ENCODE measurements at places on chromosomes 5 and 9.
A peak's percentile ranks its signal among the peaks of the same experiment; 100 is the strongest.

DNA sequence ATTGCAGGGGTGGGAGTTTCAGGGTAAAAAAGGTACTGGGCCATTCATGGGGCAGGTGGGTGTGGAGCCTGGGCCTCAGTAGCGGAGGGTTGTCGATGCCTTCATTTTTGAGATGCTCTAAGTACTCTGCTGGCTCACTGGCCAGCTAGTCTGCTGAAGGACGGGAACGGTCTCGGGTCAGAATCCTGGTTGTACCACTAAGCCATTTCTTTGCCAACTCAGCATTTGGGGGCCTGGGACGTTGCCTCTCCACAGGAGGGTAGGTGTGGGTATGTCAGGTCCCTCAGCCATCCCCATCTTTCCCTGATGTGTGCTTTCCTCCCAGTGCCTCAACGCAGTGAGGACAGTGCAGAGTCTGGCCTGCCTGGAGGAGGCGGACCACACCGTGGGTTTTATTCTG, 25.1 kb downstream of the SH3GLB2 start:
- no peak overlapping the region for H3K4me3 ChIP-seq
- H3K36me3 ChIP-seq, result peaks cover 6% of the 10 kb centered on the region
- no peak overlapping the region for H3K27ac ChIP-seq

DNA sequence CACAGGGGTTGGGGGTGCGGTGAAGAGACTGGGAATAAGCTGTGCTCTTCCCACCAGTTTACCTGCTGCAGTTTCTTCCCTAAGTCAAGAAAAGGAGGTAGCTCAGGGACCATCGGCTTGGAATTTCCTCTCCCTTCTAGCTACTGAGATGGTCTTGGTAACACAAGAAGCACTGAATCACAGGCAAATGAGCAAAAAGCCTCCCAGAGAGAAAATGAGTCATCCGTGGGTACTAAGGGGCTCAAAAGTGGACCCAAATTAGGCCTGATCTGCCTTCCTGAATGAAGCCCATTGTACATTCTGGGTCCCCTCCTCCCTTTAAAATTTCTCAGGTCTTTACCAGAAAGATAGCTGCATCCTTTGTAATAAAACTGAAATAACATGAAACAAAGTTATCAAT, 49.9 kb downstream of the PTPN3 start:
- no peak for DNase-seq
- H3K36me3 ChIP-seq, result no peaks in the 10 kb centered on the region
- no peaks in the 10 kb centered on the region for H3K4me1 ChIP-seq
- peak overlapping the region; percentile 31 for H3K27ac ChIP-seq

DNA sequence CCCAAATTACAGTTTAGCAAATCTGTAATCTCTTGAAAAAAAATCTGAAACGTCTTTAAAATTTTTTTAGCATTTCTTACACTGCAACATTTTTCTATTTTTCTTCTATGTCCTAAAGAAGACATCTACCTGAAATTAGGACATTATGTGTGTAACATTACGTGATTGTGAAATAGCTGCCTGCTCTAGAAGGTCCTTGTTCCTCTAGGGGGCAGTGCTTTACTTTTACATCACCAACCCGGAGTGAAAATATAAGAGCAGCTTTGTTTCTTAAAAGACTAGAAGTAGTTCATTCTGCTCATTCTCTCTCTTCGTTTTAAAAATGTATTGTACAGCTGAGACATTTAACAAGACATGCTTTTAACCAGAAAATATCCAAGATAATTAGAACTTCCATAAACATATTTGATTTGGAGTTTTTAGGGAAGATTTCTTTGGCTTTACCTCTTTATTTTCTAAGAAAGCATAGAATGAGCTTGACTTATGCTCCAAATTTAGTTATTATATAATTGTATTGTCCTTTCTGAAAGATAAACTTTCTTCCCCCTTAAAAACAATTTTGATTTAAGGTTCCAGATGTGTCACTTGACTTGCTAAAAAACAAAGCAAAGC, 48.1 kb upstream of the RIOK2 start:
- no peak overlapping the region for H3K27ac ChIP-seq
- no peak overlapping the region for H3K4me3 ChIP-seq

GRCh38 chr9:124011460-124012301, at the start of gene LHX2:
Gene LHX2, plus strand, starts transcription at chr9:124011768. Its CDS starts 581 bp downstream, at chr9:124012349.
- H3K4me1 ChIP-seq, result no peaks in the 10 kb centered on the region
- H3K27me3 ChIP-seq, result peaks cover 31% of the 10 kb centered on the region
- H3K36me3 ChIP-seq, result no peaks in the 10 kb centered on the region
- H3K4me3 ChIP-seq, result peak within 1 kb of the TSS; percentile 37
- no peak within 1 kb of the TSS for H3K27ac ChIP-seq

DNA sequence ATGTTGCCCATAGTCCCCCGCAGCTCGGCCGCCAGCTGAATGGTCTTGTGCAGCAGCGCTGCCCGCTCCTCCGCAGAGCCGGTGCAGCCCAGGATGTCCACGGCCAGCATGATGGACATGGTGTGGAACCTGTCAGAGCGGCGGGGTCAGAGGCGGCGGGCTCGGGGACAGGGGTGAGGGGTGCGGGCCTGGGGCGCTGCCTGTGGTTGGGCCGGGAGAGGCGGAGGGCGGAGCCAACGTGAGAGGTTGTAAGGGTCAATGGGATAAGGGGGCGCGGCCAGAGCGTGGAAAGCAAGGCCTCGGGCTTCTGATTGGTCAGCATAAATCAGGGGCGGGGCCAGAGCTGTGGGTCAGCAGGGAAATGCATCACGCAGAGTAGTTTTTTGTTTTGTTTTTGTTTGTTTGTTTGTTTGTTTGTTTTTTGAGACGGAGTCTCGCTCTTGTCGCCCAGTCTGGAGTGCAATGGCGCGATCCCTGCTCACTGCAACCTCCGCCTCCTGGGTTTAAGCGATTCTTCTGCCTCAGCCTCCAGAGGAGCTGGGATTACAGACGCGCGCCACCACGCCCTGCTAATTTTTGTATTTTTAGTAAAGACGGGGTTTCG, 6.8 kb upstream of the TOR2A start:
- peaks cover 6% of the 10 kb centered on the region for H3K4me1 ChIP-seq
- peak overlapping the region; percentile 13 for H3K27ac ChIP-seq
- no peak overlapping the region for H3K4me3 ChIP-seq
- no peaks in the 10 kb centered on the region for H3K36me3 ChIP-seq
- DNase-seq, result no peak

DNA sequence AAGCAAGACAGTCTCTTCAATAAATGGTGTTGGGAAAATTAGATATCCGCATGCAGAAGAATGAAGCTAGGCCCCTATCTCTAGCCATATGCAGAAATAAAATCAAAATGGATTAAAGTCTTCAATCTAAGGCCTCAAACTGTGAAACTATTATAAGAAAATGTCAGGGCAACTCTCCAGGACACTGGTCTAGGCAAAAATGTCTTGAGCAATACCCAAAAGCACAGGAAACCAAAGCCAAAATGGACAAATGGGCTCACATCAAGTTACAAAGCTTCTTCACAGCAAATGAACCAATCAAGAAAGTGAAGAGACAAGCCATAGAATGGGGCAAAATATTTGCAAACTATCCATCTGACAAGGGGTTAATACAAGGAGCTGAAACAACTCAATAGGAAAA, 338.8 kb downstream of the NNT start:
- H3K4me1 ChIP-seq, result no peaks in the 10 kb centered on the region
- DNase-seq, result no peak
- no peaks in the 10 kb centered on the region for H3K36me3 ChIP-seq
- no peak overlapping the region for H3K27ac ChIP-seq

GRCh38 chr5:172172912-172173563, 15.0 kb downstream of the STK10 start:
- no peaks in the 10 kb centered on the region for H3K36me3 ChIP-seq
- H3K4me1 ChIP-seq, result no peaks in the 10 kb centered on the region
- H3K27ac ChIP-seq, result no peak overlapping the region
- no peak overlapping the region for H3K4me3 ChIP-seq
- H3K27me3 ChIP-seq, result no peaks in the 10 kb centered on the region

GRCh38 chr5:6680922-6681321, 32.3 kb upstream of the TENT4A start:
- H3K36me3 ChIP-seq, result no peaks in the 10 kb centered on the region
- H3K4me1 ChIP-seq, result no peaks in the 10 kb centered on the region
- H3K27me3 ChIP-seq, result peaks cover 15% of the 10 kb centered on the region
- no peak overlapping the region for H3K27ac ChIP-seq
- H3K4me3 ChIP-seq, result no peak overlapping the region

GRCh38 chr9:110048976-110049698, 158.8 kb downstream of the C9orf152 start:
- peak overlapping the region; percentile 87 for H3K27ac ChIP-seq
- no peaks in the 10 kb centered on the region for H3K27me3 ChIP-seq
- peak overlapping the region; percentile 83 for H3K4me3 ChIP-seq

GRCh38 chr9:136292591-136293448, 11.1 kb downstream of the CCDC187 start:
- H3K36me3 ChIP-seq, result no peaks in the 10 kb centered on the region
- H3K4me3 ChIP-seq, result no peak overlapping the region
- peaks cover 36% of the 10 kb centered on the region for H3K27me3 ChIP-seq
- no peak overlapping the region for H3K27ac ChIP-seq

- H3K27me3 ChIP-seq, result no peaks in the 10 kb centered on the region
- no peak overlapping the region for H3K27ac ChIP-seq
- no peaks in the 10 kb centered on the region for H3K36me3 ChIP-seq
- H3K4me1 ChIP-seq, result no peaks in the 10 kb centered on the region
- H3K4me3 ChIP-seq, result no peak overlapping the region
Measured at GRCh38 chr9:87613265-87614111, 112.4 kb upstream of the CTSL start.

DNA sequence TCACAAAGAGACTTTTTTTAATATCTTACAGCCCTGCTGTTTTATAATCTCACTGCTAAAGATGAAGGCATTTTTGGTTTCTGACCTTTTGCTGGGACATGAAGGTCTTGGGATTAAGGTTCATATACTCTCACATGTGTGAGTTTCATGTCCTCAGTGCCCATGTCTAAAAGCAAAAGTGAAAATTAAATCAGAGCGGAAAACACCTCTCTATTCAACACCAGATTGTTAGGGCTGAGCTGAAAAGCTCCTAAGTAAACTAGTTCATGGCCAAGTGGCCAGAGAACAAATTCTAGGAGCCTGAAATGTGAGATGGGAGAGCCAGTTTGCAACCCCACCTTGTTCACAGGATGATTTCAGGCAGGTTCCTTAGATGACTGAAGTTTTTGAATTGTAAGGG, 110.9 kb downstream of the GRIA1 start:
- DNase-seq, result no peak
- no peaks in the 10 kb centered on the region for H3K27me3 ChIP-seq
- H3K36me3 ChIP-seq, result no peaks in the 10 kb centered on the region
- no peak overlapping the region for H3K4me3 ChIP-seq

GRCh38 chr9:8207596-8207995, 408.0 kb upstream of the DMAC1 start:
- no peak overlapping the region for H3K27ac ChIP-seq
- no peaks in the 10 kb centered on the region for H3K36me3 ChIP-seq
- H3K4me3 ChIP-seq, result no peak overlapping the region
- H3K27me3 ChIP-seq, result no peaks in the 10 kb centered on the region
- DNase-seq, result no peak

- peak overlapping the region; percentile 42 for H3K27ac ChIP-seq
- H3K27me3 ChIP-seq, result no peaks in the 10 kb centered on the region
- DNase-seq, result no peak
- H3K4me1 ChIP-seq, result no peaks in the 10 kb centered on the region
- peak overlapping the region; percentile 69 for H3K4me3 ChIP-seq
Measured at GRCh38 chr9:129437626-129438323, 183.1 kb downstream of the C9orf50 start.

DNA sequence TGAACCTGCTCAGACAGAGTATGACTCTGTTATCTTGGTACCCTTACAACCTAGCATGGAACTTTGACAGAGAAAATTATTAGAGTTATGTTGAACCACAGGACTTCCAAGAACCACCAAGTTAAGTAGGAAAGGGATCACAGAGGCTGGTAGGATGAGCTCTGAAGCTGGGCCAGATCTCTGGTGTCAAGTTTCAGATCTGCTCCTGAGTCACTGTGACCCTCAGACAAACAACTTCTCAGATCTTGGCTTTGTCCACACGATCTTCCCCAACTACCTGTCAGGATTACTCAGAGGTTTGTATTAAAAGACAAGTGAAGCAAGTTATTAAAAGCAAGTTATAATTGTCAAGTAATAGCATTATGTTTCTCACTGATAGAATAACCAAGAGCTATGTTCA, 189.0 kb downstream of the SEC61B start:
- no peaks in the 10 kb centered on the region for H3K4me1 ChIP-seq
- H3K27me3 ChIP-seq, result no peaks in the 10 kb centered on the region
- no peak overlapping the region for H3K27ac ChIP-seq
- no peak for DNase-seq
- H3K4me3 ChIP-seq, result no peak overlapping the region

GRCh38 chr5:52777186-52777585, 10.5 kb upstream of the ITGA1 start:
- DNase-seq, result no peak
- H3K36me3 ChIP-seq, result no peaks in the 10 kb centered on the region
- H3K4me1 ChIP-seq, result no peaks in the 10 kb centered on the region
- no peaks in the 10 kb centered on the region for H3K27me3 ChIP-seq
- no peak overlapping the region for H3K27ac ChIP-seq

DNA sequence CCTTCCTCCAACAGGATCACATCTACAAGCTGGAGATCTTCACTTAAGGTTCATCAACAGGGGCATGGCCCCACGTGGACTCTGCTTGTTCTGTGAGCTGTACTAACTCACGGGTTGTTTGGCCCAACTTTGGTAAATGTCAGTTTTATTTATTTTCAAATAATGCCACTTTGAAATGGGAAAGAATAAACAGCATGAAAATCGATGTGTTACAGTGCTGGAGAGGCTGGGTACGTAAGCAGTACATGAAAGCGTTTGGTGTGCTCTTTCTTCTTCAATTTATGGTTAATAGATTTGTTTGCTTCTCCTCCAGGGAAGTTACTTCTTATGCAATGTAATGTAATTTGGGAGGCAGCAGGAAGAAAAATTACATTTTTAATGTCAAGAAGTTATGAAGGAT, 389.9 kb upstream of the DAP start:
- no peaks in the 10 kb centered on the region for H3K4me1 ChIP-seq
- H3K27me3 ChIP-seq, result no peaks in the 10 kb centered on the region
- H3K27ac ChIP-seq, result no peak overlapping the region
- no peak overlapping the region for H3K4me3 ChIP-seq
- no peak for DNase-seq

GRCh38 chr9:35700031-35700430, 10.3 kb upstream of the TPM2 start:
- no peak overlapping the region for H3K27ac ChIP-seq
- no peak for DNase-seq
- H3K4me1 ChIP-seq, result no peaks in the 10 kb centered on the region
- peaks cover 27% of the 10 kb centered on the region for H3K36me3 ChIP-seq

DNA sequence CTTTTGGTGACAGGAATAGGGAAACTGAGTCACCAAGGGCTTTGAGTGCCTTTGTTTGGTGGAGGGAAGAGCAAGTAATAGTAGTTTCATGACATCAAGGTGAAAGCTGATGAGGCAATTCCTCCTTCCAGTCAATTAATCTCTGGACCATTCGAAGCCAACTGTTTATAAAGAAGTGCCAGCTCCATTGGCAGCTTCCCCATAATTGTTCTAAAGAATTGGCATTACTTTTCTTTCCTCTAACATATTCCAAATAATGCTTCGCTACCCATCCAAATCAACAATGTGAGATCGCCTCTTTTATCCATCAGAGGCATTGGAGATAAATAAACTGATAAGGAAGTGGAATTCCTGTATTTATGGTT, 132.4 kb downstream of the NPR3 start:
- H3K27ac ChIP-seq, result peak overlapping the region; percentile 48
- no peaks in the 10 kb centered on the region for H3K27me3 ChIP-seq
- no peaks in the 10 kb centered on the region for H3K4me1 ChIP-seq
- no peak overlapping the region for H3K4me3 ChIP-seq

- H3K4me3 ChIP-seq, result no peak overlapping the region
- no peak overlapping the region for H3K27ac ChIP-seq
- H3K27me3 ChIP-seq, result no peaks in the 10 kb centered on the region
- no peaks in the 10 kb centered on the region for H3K4me1 ChIP-seq
- no peaks in the 10 kb centered on the region for H3K36me3 ChIP-seq
Measured at GRCh38 chr5:133754575-133755169, 142.3 kb upstream of the FSTL4 start.
